ENCODE measurements at places on chromosomes 7 and 10. TPM values are rescaled to one million over a fixed set of nuclear protein-coding genes. Genes with fewer than 3 reads are reported as not detected.

CD36 gene
- not detected for total RNA-seq

DNA sequence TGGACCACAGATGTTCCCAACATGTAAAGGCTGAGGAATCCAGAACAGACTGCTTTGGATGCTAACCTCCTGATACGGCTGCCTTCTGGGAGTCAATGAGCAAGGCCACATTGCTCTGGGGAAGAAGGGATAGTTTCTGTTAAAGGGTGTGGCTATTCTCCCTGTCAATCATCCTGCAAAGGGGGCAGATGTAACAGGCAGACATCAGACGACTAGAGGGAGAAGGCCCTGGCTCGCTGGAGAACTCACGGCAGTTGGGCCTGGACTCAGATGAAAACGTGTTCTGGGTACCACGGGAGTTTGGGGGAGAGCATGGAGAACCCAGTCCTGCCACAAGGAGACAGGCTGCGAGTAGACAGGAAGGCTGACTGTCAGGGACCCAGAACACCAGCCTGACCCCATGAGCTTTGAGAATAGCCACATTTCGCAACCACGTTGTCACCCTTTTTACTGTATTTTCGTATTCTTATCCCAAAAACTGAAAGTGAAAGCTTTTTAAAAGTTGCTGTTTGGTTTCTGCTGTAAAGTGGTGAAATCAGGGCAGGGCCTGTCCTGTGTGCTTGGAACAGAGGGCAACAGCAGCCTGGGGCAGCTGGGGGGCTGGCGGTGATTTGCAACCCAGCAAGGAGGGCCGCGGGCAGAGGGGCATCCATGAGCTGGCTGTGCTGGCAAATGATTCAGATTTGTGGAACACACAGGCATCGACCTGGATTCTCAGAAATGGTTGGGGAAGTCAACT lies 95.3 kb downstream of the MYOF start:
- DNase-seq: no peak

CDK14 gene
- 14.1 TPM for total RNA-seq

DNA sequence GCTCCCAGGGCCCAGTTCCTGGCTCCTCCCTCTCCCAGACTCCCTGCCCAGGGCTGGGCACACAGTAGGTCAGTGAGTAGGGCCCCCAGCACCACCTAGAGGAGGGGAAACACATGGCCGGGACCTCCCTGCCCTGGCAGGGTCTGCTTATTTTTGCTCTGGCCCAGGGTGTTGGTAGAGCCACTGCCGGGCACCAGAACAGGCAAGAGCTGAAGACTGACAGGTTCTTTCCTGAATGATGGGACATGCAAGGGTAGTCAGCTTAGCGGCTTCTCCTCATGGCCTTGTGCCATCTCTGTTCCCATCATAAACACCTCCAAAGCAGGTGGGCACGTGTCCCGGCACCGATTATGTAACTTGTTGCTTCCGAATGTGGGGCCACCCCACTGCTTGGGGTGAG lies 86.5 kb downstream of the NEURL1 start:
- DNase-seq: no peak
